ENCODE measurements at places on chromosomes 1 and 21. TPM values are rescaled to one million over a fixed set of nuclear protein-coding genes. Genes with fewer than 3 reads are reported as not detected.

Gene GUCA2B
- not detected for total RNA-seq

Gene HSPA6
- 0.94 TPM for total RNA-seq

Gene LCE3A
- not detected for total RNA-seq

Gene KRTAP19-5
- total RNA-seq: not detected

Gene GPR37L1
- 0.63 TPM for total RNA-seq

Gene RSRP1
- 121 TPM for total RNA-seq

Gene FCMR
- total RNA-seq: not detected

Gene KRTAP13-4
- total RNA-seq: not detected

Gene CLEC20A
- not detected for total RNA-seq

Gene HAO2
- total RNA-seq: not detected

Gene FCRLA
- total RNA-seq: not detected

Gene LY9
- not detected for total RNA-seq

Gene LEFTY2
- total RNA-seq: not detected

Gene LCE2A
- total RNA-seq: not detected

Gene ODR4
- 59.5 TPM for total RNA-seq

Gene LCE1A
- total RNA-seq: not detected

Gene ITGB3BP
- 29.4 TPM for total RNA-seq

Gene RNF186
- not detected for total RNA-seq
